Activated T-cell treated with anti-CD3 and anti-CD28 coated beads, Interleukin-2, amount 50 U/mL, for 1 hour (primary cell): ENCODE measurements at places on chromosomes 11 and 22.

GRCh38 chr11:80937842-80938241, 1497.0 kb upstream of the TENM4 start:
- no peak for DNase-seq

GRCh38 chr11:3781423-3781822, 15.9 kb downstream of the NUP98 start:
- no peak for DNase-seq

- no peak for DNase-seq
These were observed 154.3 kb downstream of the ADAMTS15 start for GRCh38 chr11:130602641-130603334.

DNA sequence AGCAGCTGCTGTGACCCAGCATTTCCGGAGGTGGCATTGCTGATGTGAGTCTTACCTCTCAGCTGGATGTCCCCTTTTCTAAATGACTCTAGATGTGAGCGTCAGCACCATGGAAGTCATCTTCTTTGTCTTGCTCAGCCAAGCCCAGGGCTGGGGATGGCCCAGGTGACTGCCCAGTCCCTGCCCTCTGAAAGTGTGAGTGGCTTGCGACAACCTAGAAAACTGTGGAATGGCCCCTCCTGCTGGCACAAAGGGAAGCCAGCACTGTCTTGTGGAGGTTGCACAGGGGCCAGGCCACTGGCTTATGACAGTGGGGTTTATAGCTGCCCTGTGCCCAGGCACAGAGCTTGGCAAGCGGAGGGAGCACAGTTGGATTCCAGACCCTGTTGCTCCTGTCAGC, 6.2 kb downstream of the TUB start:
- no peak for DNase-seq

DNA sequence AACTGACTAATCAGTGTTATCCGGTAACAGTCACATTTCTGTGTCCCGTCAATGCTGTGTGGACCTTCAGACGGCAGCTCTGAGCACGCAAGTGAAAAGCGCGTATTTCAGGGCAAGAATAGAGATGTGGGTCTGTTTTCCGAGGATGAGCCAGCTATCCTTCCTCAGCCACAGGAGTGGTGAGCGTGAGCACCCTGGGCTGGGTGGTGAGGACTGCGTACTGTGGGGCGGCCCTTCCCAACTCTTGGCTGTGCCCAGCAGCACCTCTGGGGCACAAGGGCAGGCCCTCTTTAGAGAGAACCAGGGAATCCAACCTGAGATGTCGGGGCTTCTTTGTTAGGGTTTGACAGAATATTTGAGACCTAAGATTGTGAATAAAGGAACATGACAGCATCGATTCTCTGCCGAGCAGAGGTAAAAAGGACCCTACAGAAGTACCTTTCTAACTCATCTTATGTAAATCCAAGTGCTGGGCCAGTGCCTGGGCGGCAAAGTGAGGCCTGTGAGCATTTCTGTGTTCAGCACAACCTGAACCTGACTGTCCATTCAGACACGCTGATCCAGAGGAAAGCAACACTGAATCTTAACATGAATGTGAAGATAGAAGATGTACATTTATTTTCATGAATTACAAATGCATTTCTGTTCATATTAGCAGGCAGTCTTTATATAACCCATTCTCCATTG, 26.5 kb upstream of the YPEL1 start:
- DNase-seq = no peak
